Neural crest cell (in vitro differentiated cells): ENCODE measurements at places on chromosomes 7 and 10.

DNA sequence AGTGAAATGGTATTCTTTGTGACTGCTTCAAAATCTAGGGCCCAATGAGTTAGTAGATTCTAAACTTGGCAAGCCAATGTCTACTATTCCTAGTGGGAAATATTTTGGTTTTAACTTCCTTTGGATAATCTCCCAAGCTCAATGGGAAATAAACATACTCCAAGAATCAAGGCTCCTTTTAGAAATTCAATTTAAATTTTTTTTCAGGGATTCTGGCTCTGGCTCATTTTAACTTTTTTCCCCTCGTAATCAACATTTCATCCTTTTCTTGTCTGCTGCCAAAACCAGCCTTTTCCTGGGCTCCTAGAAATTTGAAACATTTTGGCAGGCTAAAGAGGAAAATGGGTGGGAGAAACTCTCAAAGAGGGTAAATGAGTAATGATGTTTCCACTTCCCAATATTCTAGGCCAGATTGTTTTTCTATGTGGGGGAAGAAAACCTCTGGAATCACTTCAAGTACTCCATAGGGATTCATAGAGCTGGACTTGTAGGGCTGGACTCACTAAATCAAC lies 85.6 kb upstream of the AGR3 start:
- DNase-seq, result no peak
- no peaks in the 10 kb centered on the region for H3K27me3 ChIP-seq

- H3K27me3 ChIP-seq, result no peaks in the 10 kb centered on the region
- no peak overlapping the region for H3K27ac ChIP-seq
- no peak for DNase-seq
- H3K4me1 ChIP-seq, result peaks cover 35% of the 10 kb centered on the region
Measured at GRCh38 chr7:36153571-36154097, 580 bp downstream of the EEPD1 start.

DNA sequence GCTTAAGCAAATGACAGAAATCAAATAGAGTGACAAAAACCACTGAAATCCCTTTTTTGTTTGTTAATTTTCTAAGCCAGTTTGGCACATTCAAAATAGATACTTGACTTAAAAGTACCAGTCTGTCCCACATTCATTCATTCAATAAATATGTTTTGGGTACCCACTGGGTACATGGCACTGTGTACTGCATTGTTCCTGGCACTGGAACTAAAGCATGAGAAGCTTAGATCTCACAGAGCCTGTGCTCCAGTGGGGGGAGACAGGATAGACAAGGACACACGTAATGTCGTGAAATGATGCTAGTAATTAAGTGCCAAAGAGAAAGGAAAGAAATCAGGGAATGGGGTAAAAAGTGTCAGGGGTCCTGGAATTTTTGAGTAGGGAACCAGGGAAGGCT lies 13.0 kb downstream of the MTURN start:
- DNase-seq, result no peak
- no peaks in the 10 kb centered on the region for H3K36me3 ChIP-seq
- no peak overlapping the region for H3K4me3 ChIP-seq
- H3K4me1 ChIP-seq, result no peaks in the 10 kb centered on the region
- no peak overlapping the region for H3K27ac ChIP-seq
- H3K27me3 ChIP-seq, result no peaks in the 10 kb centered on the region

GRCh38 chr7:52838981-52839411 lies 196.4 kb upstream of the POM121L12 start:
- H3K27ac ChIP-seq, result no peak overlapping the region
- H3K36me3 ChIP-seq, result no peaks in the 10 kb centered on the region
- peaks cover 6% of the 10 kb centered on the region for H3K4me1 ChIP-seq
- no peak overlapping the region for H3K4me3 ChIP-seq
- no peak for DNase-seq
- H3K27me3 ChIP-seq, result no peaks in the 10 kb centered on the region
